ENCODE measurements at places on chromosomes 4 and X.

DNA sequence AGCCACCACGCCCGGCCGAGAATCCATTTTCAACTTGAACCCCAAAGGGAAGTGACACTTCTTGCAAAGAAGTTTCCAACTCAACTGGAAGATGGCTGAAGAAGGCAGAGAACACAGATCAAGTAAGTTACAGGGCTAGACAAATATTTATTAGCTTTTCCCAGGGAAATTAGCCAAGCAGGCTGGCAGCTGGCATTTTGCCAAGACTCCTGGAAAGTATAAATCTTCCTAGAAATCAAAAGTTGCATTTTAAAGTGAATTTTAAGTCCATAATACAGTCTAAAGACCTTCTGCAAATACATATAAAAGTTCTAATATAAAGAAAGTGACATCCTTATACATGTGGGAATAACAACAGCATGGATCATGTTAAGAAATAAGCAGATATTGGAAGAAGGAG is 3.4 kb upstream of the MRPL1 start:
- DNase-seq = no peak

DNA sequence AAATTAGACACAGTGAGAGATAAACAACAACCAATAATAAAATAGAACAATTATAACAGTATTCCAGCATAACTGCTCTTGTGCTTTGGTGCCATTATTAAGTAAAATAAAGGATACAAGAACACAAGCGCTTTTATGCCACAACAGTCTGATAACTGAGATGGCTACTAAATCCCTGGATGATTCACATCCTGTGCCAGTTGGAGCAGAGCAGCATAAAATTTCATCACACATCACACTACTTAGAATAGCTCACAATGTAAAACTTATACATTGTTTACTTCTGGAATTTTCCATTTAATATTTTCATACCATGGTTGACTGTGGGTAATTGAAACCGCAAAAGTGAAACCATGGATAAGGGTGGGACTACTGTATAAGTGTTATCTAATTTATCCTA is 399.9 kb upstream of the CNKSR2 start:
- DNase-seq = no peak

GRCh38 chr4:90857081-90857820 is 730.1 kb downstream of the CCSER1 start:
- no peak for DNase-seq

- DNase-seq = no peak
Observed at GRCh38 chr4:45472490-45472889, 651.4 kb downstream of the GABRG1 start.

GRCh38 chrX:16075087-16075486 is 48.3 kb upstream of the GRPR start:
- no peak for DNase-seq

- DNase-seq = no peak
Observed at GRCh38 chr4:94831607-94832006, 73.9 kb downstream of the BMPR1B start.

DNA sequence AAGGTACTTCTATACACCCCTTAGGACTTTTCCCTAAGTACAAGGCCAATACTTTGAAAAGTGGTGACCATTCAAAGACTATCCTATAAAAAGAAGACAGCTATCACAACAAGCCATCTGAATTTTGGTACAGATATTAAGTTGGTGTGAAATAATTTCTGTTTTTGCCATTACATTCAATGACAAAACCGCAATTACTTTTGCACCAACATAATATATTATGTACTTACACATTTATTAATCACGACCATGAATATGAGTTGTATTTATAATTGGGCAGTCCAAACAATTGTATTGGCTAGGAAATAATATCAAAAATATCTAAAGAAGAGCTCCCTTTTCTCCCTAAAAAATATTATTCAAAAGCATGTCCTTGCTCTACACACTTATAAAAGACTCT is 215.7 kb downstream of the TMA16 start:
- no peak for DNase-seq

GRCh38 chr4:140158365-140159030 is 4.5 kb upstream of the MAML3 start:
- no peak for DNase-seq

DNA sequence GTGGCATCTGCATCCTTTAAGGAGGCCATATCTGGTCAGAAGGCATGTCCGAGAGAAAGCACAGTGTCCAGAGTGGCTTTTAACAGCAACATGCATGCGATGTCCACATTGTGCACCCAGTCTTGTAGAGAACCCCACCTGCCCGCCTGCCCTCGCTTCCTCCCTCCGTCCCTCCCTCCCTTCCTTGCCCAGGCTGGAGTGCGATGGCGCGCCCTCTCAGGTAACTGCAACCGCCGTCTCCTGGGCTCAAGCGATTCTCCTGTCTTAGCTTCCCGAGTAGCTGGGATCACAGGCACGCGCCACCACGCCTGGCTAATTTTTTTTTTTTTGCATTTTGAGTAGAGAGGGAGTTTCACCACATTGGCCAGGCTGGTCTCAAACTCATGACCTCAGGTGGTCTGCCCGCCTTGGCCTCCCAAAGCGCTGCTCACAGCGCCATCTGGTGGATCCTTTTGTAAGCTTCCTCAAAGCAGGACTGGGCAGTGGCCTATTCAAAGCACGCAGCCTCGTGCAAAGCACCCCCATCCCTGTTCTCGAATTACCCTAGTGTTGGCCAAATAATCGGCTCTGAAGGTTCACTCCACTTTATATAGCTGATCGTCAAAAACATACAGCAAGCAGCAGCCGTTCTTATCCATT is 15.0 kb downstream of the BRCC3 start:
- no peak for DNase-seq

DNA sequence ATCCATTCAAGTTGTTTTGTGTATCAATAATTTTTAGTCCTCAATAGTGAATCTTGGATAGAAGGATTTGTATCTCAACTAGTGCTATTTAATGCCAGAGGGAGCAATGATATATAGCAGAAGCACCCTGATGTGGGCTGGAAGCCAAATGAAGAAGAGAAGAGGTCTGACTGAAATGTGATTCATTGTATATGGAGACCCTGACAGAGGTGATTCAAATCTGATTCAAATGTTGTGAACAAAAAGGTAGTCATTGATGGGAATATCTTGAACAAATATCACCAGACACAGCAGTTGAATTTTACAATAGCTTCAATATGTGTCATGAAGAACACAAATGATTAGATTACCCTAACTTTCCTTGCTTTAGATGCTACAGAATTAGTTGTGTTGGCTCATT is 27.5 kb upstream of the SULT1B1 start:
- DNase-seq = no peak

- no peak for DNase-seq
Observed at GRCh38 chrX:133495464-133496391, 80.4 kb upstream of the GPC4 start.

Data from type B pancreatic cell (in vitro differentiated cells).